ENCODE measurements at places on chromosomes 11 and 22.

GRCh38 chr11:17803754-17804334, 69.3 kb downstream of the KCNC1 start:
- DNase-seq, result no peak

GRCh38 chr11:131827430-131827829, 457.0 kb downstream of the NTM start:
- no peak for DNase-seq

DNA sequence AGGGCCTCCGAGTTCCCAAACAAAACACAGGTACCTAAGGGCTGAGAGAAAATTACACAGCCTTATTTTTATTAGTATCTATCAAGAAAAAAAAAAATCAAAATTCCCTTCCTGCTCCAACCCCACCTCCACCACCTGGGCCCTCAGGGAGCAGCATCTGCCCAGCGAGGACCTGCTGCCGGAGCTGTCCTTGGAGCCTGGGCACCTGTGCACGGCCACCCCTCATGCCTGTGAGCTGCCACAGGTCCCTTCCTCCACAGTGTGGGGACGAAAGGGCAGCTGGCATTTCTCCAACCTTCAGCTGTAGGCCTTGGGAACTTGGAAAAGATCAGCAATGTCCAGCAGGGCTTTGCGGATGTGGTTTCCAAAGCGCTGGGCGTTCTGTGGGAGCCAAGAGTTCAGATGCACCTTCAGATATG, 6.3 kb upstream of the SYCE3 start:
- no peak for DNase-seq

- peak; percentile 31 for DNase-seq
These were observed 25.6 kb downstream of the OR2AG2 start for GRCh38 chr11:6746086-6746618.

DNA sequence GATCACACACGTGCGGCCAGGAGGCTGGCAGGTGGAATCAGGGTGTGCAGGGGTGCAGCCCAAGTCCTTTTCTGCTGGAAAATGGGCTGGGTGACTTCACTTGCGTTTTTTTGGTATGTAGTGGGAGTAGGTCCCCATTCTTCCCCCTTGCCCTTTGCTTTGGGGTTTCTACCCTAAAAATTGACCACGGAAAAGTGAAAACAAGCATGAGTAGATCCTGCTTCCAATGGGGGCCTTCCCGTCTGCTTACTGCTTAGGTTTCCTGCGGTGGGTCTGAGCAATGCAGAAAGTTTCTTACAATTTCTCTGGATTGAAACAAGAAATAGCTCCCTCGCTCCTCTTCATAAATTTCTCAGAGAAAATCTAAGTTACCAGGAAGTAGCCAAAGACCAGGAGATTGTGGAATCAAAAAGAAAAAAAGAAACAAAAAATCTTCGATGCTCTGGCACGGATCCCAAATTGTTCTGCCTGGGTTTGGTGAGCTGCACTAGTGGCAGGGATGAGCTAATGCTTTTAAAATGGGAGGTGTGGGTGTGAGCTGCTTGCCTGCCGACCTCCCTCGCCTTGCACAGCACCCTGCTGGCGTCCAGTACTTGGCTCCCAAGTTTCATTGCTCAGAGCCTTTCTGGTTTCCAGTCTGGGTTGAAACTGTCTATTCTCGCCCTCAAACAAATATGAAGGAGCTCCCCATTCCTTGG, 2.4 kb downstream of the TIMP3 start:
- peak; percentile 62 for DNase-seq

DNA sequence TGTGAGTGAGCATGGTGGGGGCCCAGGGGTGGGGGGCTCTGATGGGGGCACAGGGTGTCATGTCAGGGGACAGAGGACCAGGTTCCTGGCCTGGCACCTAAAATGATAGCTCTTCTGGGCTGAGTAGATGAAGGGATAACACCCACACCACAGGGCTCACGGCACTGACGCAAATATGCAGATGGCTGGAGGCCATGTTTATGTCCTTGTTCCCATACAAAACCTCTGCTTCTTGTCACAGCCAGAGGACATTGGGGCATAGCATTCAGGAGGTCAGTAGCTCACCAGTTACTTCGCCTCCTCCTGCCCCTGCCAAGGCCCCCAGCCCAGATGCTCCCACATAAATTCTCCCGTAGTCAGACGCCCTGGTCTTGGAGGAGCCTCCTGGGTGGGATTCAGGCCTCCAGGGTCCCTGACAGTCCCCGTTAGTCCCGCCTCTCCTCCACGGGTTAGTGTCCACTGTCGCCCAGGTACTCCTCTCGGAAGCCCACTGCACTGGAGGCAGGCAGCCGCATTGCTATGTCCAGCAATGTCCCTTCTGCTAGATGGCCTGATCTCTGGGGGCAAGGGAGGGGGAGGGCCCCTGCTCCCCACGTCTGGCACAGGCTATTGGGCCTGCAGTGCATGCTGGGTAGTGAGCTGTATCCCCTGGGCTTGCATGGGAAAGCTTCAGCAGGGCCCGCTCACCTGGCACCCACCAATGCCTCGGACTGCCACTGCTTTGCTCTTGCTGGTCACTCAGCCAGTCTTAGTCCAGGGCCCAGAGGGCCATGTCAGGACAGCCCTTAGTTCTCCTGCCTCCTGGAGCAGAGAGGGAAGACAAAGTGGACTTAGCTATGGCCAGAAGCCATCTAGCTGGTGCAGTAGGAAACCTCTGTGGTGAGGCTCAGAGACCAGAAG, 75.6 kb upstream of the MYOD1 start:
- DNase-seq, result no peak

GRCh38 chr11:134751766-134752165, 339.7 kb upstream of the B3GAT1 start:
- no peak for DNase-seq

DNA sequence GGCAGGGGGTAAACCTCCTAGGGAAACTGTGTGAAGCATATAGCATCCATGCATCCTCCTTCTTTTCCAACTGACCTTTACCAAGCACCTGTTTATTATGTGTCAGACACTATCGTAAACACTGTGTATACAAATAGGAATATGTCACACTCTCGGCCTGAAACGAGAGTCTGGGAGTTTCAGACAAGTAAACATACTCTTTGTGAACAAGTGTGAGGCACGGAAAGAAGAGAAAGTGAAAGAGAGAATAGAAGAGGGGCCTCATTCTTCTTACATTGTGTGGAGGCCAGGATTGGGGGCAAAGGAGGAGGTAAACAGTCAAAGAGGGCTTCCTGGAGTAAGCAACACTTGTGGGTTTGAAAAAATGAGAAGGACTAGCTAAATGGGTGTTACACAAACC, 16.4 kb downstream of the CSNK2A3 start:
- DNase-seq, result no peak

- no peak for DNase-seq
These were observed 67.1 kb downstream of the PIWIL3 start for GRCh38 chr22:24707470-24707801.

DNA sequence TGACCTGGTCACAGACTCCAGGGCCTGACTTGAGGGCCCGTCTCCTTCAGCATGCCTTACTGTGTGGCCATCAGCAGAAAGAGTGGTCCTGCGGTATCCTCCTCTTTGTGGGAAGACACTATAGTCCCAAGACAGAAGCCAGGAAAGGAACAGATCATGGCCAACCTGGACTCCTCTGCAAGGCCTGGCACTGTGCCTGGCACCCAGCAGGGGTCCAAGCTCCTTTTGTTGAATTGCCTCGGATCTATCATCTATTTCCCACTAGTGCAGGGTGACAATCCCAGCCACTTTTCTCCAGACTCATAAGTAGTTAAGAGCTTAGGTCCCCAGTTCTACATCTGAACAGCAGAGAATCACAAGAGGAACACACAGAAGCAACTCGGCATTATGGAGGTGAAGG, 27.0 kb downstream of the DSCAML1 start:
- DNase-seq, result no peak

- no peak for DNase-seq
These were observed 17.8 kb upstream of the RRM1 start for GRCh38 chr11:4076774-4077173.

GRCh38 chr22:41169157-41169556, 36.0 kb upstream of the L3MBTL2 start:
- no peak for DNase-seq

GRCh38 chr11:110293389-110293788, 3.0 kb downstream of the RDX start:
- no peak for DNase-seq

DNA sequence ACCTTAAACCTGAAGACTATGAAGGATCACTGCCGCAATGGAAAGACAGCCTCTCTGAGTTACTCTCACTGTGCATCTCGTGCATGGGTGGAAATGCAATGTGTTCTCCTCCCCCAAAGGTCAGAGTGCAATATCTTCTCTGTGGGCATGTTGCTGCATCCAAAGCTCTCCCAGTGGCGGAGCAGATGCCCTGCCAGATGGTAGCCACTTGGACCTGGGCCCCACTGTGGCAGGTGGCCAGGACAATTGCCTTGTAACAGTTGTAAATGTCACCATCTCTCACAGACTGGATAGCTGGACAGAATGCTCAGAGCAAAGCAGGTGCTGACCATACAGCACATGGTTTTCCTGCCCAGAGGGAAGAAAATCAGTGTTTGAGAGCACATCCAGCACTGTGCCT, 542.0 kb downstream of the FAM181B start:
- DNase-seq, result no peak

GRCh38 chr11:10247011-10247410, 47.0 kb downstream of the SBF2 start:
- DNase-seq, result no peak

DNA sequence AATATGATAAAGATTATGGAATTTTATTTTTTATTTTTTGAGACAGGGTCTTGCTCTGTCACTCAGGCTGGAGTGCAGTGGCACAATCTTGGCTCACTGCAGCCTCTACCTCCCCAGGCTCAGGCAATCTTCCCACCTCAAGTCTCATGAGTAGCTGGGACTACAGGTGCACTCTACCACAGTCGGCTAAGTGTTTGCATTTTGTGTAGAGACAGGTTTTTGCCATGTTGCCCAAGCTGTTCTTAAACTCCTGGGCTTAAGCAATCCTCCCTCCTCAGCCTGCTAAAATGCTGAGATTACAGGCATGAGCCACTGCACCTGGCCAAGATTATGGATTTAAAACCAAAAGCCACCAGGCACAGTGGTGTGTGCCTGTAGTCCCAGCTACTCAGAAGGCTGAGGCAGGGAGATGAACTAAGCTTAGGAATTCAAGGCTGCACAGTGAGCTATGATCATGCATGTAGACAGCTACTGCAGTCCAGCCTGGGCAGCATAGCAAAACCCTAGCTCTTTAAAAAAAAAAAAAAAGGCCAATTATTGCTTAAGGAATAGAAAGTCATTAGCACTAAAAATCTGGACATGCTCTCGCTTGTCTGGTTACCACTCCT, 20.2 kb upstream of the CCND1 start:
- DNase-seq, result no peak

DNA sequence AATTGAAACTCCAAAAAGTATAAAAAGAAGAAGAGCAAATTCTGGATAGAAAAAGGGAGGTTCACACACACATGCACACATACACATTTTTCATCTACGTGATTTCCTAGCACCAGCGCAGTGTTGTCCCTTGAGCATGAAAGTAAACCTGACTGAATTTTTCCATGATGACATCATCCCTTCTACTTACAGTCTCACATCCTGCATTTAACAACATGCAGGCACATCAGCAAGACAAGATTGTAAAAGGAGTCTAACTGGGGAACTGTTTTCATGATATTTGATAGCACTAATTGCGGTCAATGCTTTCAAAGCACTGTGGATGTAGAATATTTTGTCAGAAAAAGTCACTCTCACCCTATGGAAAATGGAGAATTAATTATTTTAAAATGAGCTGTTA, 36.6 kb downstream of the GAS2 start:
- peak; percentile 85 for DNase-seq

DNA sequence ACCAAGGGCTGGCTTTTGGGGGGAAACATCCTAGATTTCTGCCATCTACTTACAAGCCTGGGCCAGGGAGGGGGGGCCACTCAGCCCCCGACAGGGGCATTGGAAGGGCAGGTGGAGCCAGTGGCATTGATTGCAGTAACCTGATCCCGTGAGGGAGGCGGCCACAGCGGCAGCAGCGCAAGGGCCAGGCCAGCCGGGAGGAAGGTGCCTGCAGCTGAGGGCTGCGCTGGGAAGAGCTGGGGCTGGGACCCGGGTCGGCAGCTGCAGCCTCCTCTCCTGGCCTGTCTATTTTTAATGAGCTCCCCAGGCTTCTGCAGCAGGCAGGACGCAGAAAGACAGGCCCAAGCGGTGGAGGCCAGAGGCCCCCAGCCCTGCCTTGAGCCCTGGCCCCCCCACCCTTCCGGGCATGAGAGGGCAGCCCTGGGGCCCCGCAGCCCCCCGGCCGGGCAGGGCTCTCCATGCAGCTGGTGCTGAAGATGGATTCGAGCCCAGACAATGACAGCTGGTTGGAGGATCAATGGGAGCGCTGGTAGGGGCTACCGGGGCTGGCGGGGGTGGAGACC, 10.6 kb downstream of the FREY1 start:
- peak; percentile 12 for DNase-seq

GRCh38 chr11:133024301-133024700, 508.0 kb downstream of the OPCML start:
- DNase-seq, result no peak

DNA sequence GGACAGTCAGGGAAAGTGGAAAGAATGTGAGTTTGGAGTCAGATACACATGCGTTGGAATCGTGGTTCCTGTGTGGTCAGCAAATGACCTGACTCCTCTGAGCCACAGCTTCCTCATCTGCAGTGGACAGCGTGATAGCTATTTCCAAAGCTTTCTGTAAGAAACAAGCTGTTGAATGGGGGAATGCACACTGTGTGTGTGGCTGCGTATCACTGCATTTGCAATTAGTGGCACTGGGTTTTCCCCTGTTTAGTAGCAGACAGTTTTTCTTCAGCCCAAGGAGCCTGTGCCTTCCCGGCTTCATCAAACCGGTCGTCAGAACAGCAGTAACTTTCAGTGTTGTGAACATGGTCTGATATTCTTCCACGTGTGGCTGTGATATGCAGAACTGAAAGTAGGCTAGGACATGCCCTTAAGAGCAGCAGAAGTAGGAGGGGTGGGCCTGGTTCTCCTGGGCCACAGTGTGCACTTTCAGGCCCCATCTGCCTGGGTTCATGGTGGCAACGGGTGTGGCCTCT, 121.5 kb downstream of the RRAS2 start:
- DNase-seq, result no peak

- DNase-seq, result peak; percentile 30
These were observed 533 bp downstream of the SERGEF start for GRCh38 chr11:18012122-18012905.

- no peak for DNase-seq
These were observed 5.9 kb downstream of the RNH1 start for GRCh38 chr11:501001-501682.

GRCh38 chr11:113833151-113833550, 42.2 kb downstream of the USP28 start:
- DNase-seq, result no peak

DNA sequence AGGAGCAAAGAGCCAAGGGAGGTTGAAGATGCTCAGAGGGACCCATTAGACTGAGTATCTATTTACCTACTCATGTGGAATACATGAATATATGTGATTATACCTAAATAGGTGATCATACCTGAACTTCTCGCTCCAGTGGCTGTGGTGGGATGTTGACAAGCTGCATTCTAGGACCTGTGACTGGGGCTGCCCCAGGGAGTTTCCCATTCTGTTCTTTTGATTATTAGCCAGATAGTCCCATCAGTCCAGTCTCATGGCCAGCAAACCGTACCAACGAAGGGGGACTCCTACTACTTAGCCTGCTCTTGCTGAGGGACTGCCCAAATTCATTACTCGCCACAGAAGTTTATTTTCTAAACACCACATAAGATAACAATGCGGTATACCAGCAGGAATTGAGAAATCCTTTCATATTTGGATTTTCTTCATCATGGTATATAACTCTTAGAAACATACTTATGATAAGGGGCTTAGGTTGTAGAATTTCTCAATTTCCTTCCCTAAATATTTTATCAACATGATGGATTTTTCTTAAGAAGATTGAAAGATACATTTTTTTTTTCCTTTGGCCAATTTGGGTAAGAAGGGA, 273.9 kb downstream of the NTM start:
- no peak for DNase-seq

- no peak for DNase-seq
These were observed 81.6 kb downstream of the MYEOV start for GRCh38 chr11:69375316-69376154.

Measured in iris pigment epithelial cell (primary cell).